ENCODE measurements at places on chromosomes 11 and 22.
A peak's percentile ranks its signal among the peaks of the same experiment; 100 is the strongest.

DNA sequence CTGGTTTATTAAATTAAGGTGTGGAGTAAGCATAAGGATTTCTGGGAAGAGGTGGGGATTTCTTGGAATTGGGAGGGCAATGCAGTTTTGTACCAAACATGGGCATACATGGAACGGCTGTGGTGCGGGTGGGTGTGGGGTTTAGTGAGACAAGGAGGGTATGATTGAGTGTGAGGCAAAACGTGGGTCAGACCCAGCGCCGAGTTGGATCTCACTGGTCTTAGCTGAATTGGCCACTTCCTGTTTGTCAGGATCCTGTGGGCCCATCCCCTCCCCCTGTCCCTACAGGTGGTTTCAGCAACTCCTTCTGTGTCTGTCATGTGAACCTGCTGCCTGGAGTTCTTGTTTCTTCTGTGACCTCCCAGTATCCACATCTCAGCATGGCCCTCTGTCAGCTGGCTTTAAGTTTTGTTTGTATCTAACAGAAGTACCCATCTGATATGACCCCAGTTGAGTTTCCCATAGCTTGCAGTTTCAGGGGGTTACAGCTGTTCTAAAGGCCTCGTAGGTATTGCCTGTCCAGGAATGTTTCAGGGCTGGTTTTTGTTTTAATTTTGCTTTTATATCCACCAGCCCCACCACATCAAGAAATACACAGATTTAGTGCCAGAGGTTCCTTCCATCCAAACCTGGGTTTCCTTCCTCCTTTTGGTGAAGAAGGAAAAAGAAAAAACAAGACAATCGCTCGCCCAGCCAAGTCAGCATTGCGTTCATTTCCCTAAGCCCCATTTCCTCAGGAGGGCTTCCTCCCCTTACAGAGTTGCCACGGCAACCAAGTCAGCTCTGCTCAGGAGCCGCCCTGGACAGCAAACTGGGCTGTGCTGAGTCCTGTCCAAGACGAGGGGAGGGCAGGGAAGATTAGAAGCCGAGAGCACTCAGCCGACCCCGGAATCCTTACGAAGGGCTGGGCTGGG, 6.0 kb downstream of the APOL1 start:
- DNase-seq: no peak

DNA sequence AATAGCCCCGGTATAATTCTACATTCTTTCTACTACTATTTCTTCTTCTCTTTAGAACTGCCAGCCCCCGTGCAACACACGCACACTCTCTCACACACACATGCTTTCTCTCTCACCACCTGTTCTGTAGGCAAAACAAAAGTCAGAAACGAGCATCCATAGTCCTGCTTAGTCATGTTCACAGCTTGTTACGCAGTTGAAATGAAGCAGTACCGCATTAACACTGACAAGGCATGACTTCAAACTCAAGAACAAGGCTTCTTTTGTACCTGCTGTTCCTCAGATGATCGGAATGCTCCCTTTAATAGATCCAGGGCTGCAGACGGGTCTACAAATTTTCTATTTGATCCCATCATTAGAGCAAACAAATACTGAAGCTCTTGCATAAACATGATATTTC, 42.2 kb downstream of the USP28 start:
- no peak for DNase-seq

GRCh38 chr11:76380159-76380976, 564 bp downstream of the THAP12 start:
- peak; percentile 2 for DNase-seq

- no peak for DNase-seq
These were observed 202.8 kb upstream of the MTNR1B start for GRCh38 chr11:92766698-92767097.

DNA sequence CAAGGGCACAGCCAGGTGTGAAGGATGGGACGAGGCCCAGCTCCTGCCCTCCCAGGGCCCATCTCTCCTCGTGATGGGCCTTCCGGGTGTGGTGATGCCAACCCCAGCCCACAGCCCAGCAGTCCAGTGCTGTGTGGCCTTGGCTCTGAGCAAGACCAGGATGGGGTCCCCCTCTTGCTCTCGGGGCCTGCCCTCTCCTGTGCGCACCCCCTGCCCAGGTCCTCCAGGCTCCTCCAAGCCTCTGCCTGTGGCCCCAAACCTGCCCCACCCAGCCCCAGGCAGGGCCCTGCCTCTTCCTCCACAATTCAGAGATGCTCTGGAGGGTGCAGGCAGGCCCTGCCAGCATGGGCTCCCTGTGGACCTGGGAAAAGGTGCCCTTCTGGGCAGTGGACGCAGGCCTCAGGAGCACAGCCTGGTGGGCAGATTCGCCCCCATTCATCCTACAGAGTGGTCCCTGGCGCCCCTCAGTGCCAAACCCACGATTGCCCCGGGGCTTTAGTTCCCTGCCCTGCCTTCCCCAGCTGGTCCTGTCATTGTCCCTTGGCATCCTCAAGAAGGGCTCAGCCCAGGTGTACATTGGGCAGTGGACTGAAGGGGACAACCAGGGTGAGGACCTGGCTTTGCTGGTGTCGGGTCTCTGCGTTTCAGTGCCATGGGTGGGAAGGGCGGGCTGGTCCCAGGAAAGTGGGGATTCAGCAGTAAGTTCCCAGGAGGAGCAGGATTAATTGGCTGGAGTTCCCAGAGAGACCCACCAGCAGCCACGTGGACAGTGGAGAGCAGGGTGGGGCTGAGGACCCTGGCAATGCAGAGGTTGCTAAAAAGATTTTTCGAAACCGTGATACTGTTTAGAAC, 19.8 kb downstream of the EIF1AD start:
- no peak for DNase-seq

GRCh38 chr11:103944251-103944940, 92.0 kb upstream of the DDI1 start:
- no peak for DNase-seq

- no peak for DNase-seq
These were observed 73.1 kb downstream of the FBLN1 start for GRCh38 chr22:45575607-45576272.

GRCh38 chr11:125049164-125049792, 13.8 kb upstream of the SLC37A2 start:
- DNase-seq: no peak

DNA sequence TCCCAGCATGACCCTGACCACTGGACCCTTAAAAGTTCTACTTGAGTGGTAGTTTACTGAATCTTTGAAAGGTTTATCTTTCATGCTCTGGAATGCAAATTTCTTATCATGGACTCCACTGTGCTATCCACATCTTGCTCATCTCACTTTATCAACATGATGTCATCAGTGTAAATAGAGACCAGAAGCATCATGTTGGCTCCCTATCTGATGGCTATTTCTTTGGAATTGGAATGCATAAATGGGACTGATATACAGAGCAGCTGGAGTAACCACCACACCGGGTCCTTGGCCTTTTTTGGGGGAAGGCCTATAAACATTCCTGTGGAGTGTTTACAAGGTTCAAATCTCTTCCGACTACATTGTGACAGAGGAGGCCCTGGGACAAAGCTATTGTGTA, 74.1 kb upstream of the CEP126 start:
- DNase-seq: no peak

DNA sequence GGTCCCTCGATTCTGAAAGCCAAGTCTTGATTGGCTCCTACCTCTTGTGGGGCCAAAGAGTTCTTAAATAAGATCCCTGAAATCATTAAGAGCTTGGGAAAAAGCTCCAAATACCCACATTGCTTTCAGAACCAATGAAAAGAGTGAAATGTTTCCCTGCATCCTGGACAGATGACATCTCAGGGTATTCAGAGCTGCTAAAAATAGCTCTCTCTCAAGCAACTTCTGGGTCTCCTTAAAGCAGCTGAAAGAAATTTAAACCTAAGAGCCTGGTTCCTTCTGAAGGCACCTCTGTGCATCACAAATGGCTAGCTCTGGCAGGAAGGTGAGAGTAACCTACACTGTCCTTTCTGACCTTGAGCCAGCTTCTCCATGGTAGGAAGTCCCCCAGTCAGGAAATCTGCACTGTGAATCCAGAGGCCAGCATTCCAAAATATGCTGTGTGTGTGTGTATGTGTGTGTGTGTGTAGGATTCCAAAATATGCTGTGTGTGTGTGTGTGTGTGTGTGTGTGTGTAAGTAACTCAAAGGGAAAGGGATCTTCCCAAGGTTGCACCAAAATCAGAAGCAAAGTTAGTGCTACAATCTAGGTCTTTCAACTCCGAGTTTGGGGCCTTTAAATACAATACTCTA, 50.1 kb downstream of the RELT start:
- no peak for DNase-seq

GRCh38 chr11:73872749-73873357, 3.8 kb downstream of the COA4 start:
- no peak for DNase-seq

- DNase-seq: no peak
These were observed 51.3 kb downstream of the TRIM29 start for GRCh38 chr11:120086651-120087050.

DNA sequence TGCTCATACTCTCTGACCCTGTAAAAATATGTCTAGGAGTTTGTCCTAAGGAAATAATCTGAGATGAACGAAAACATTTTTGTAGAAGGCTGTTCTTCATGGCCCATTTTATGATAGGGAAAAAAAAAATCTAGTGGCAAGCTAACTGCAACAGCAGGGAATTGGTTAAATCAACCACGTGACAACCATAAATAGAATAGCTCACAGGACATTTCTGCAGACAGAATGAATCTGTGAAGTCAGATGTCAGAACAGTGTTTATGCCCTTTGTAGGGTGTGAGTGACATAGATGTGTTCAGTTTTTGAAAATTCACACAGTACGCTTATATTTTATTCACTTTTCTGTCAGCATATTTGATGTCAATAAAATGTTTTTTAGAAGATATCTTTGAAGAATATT, 16.1 kb downstream of the ARHGAP1 start:
- DNase-seq: no peak

DNA sequence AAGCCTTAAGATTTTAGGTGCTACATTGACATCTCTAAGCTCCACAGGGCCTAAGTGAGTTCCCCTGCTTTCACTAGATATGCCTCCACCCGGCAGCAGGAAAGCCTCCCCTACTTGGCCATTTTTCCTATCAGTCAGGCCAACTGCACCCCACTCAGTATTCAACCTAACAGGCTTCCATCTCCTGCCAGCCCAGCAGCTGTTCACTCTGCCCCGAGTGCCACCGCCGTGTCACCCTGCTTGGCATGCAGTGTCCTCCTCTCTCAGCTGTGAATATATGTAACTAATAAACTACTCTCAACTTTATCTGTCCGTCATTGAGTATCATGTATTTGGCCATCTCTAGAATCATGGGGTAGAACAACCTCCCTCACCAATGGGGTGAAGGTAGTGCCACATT, 9.0 kb upstream of the OR6M1 start:
- no peak for DNase-seq

GRCh38 chr22:42734406-42734805, 13.7 kb upstream of the A4GALT start:
- DNase-seq: no peak

GRCh38 chr22:23531966-23532705, 48.0 kb downstream of the IGLL1 start:
- no peak for DNase-seq

GRCh38 chr11:17821648-17822400, 87.2 kb downstream of the KCNC1 start:
- DNase-seq: no peak

GRCh38 chr22:48483764-48484528, 1343.7 kb downstream of the BRD1 start:
- no peak for DNase-seq

DNA sequence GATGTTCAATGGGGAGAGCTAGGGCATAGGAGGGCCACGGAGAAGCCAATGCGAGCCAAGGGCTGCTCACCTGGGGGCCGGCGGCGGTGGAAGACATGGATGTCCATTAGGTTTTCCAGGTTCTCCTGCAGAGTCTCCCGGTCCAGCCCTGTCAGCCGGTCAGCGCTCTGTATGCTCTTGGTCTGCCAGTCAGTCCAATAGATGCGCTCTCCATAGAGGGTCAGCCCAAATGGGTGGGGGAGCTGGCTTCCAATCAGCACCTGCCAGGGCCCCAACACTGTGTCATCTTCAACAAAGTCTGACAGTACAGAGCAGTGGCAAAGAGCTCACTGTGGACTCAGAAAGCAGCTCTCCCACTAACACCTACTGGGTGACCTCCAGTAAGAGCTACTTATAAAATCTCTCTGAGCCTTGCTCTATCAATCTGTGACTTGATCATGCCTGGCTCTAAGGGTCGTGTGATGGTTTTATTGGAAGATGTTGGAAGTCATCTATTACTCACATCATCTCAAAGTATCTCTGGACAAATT, 33.0 kb upstream of the CKAP5 start:
- DNase-seq: no peak

DNA sequence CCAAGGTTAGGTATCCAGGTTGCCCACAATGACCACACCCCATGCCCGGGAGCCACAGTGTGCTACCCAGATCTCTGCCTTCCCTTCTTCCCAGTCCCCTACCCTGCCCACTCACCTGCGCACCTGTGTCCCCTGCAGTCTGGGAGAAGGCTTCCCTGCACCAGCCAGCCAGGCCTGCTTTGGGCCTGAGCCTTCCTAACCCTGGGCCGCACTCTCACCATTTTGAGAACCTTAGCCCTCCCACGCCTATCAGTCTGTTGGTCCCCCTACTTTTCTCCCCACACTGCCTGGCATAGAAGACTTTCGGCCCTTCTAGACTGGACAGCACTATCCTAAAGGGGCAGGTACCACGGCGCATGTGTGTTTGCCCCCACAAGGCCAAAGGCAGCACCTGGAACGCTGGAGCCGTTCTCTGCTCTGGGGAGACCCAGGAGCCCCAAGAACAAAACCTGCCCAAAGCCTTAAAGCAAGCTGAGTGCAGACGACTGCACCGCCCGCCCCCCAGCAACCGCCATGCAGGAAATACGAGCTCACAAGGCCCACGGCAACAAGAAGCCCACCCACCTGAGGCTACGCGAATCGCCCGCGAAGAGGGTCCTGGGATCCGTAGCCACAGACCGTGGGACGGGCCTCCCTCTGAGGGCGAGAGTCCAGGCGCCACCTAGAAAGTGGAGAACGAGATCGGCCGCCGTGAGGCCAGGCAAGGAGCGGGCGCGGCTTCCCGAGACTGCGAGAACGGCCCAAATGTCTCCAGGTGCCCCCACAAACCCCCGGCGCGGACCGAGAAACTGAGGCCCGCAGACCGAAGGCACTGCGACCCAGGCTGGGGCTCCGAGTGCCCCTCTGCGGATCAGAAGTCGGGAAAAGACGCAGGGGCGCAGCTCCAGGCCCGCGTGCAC, 546 bp downstream of the GNB1L start:
- no peak for DNase-seq

- no peak for DNase-seq
These were observed 42.8 kb downstream of the EXT2 start for GRCh38 chr11:44138286-44138685.

- DNase-seq: no peak
These were observed 47.4 kb downstream of the SNX19 start for GRCh38 chr11:130868721-130869390.

All from stimulated activated CD4-positive, alpha-beta T cell treated with anti-CD3 and anti-CD28 coated beads, Interleukin-15, amount 100 ng/mL, for 1 hour (primary cell).